Activated CD4-positive, alpha-beta T cell treated with anti-CD3 and anti-CD28 coated beads for 48 hours (primary cell): ENCODE measurements at places on chromosomes 2 and 18.
A peak's percentile ranks its signal among the peaks of the same experiment; 100 is the strongest.

DNA sequence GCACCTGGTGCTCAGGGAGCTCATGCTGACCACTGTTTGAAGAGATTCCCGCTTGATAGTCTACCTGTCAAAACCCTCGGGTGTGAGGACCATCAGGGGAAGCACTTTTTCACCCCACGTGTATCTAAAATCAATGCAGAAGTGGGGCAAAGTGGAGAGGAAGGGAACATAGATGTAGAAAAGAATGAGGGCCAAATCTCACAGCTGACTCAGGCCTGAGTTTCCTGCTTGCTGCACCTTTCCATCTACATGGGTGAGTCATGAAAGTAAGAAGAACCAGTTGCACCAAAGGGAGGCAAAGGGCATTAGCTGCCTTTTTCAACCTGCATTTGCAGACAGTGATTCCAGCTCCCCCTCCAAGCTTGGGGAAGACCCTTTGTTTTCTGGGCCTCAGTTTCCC is 100.2 kb upstream of the MYCN start:
- DNase-seq = no peak

- DNase-seq = no peak
These were observed 308.3 kb downstream of the TSN start for GRCh38 chr2:122063716-122064115.

- DNase-seq = no peak
These were observed 31.0 kb upstream of the SPATS2L start for GRCh38 chr2:200275295-200276013.

GRCh38 chr2:172434821-172435605 is 7.6 kb downstream of the ITGA6 start:
- DNase-seq = no peak

DNA sequence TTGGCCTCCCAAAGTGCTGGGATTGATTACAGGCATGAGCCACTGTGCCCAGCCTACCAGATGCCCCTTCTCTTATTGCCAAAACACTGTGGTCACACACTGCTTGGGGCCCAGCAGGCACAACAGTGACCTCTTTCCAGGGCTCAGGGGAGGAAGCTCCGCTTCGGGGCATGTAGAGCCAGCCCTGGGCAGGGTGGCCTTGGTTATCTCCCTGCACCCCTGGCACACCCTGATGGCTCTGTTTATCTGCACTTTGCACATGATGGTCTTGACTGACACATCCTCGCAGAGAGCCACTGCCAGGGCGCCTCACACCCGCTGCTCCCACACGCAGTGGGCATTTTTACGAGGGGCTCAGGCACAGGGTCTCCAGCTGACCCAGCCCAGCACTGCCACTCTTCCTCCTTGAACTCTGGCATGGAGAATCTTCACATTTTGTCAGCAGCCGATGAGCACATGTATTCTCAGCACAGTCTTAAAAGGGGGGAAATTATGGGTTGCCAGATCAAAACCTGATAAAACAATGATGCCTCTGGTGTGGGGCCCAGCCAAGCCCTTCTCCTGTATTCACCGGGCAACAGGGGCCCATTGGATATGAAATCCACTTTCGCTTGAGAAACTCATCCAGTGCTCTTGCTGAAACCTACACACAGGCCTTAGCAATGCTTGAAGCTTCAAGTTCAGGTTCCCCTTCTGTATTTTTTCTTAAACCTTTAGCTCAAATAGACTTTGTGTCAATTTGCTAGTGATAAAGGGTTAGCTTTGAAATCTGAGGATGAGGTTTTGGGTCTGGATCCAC is 5.9 kb downstream of the GYPC start:
- peak; percentile 43 for DNase-seq

GRCh38 chr2:120719491-120719890 is 16.2 kb upstream of the GLI2 start:
- DNase-seq = no peak

- DNase-seq = no peak
These were observed 15.3 kb downstream of the LAPTM4A start for GRCh38 chr2:20035955-20036666.

GRCh38 chr18:42925036-42925435 is 190.4 kb downstream of the RIT2 start:
- no peak for DNase-seq

GRCh38 chr2:231926761-231927565 is 767 bp upstream of the NPPC start:
- DNase-seq = peak; percentile 43
